Stimulated activated CD4-positive, alpha-beta T cell treated with anti-CD3 and anti-CD28 coated beads, TNF-alpha, amount 100 ng/mL, for 4 hours (primary cell): ENCODE measurements at places on chromosomes 6 and 20.

DNA sequence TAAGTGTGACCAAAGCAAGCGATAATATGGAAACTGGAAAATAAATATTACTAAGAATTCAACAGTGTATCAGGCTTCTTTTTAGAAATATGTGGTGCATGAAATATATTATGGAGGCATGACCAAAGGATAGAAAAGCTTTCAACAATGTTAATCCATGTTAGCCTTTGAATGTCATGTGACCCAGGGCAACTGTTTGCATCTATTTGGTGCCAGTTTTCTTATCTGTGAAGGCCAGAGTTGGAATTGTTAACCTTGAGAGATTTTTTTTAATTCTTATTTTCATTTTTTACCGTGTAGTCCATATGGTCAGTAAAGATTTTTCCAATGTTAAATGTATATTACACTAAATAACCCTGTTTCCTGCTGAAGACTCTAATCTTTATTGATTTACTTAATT is 411.1 kb downstream of the BCKDHB start:
- DNase-seq = no peak

- no peak for DNase-seq
Observed at GRCh38 chr20:52432740-52433139, 241.2 kb upstream of the ZFP64 start.

DNA sequence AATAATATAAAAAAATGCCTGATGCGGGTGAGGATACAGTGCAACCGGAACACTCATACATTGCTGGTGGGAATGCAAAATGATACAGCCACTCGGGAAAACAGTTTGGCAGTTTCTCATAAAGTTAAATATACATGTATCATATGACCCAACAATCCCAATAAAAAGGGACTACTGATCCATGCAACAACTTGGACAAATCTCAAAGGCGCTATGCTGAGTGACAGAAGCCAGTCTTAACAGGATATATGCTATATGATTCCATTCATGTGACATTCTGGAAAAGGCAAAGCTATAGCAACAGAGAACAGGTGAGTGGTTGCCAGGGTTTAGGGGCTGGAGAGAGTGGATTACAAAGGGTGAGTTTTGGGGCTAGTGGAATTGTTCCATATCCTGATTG is 170.2 kb upstream of the MLN start:
- no peak for DNase-seq

DNA sequence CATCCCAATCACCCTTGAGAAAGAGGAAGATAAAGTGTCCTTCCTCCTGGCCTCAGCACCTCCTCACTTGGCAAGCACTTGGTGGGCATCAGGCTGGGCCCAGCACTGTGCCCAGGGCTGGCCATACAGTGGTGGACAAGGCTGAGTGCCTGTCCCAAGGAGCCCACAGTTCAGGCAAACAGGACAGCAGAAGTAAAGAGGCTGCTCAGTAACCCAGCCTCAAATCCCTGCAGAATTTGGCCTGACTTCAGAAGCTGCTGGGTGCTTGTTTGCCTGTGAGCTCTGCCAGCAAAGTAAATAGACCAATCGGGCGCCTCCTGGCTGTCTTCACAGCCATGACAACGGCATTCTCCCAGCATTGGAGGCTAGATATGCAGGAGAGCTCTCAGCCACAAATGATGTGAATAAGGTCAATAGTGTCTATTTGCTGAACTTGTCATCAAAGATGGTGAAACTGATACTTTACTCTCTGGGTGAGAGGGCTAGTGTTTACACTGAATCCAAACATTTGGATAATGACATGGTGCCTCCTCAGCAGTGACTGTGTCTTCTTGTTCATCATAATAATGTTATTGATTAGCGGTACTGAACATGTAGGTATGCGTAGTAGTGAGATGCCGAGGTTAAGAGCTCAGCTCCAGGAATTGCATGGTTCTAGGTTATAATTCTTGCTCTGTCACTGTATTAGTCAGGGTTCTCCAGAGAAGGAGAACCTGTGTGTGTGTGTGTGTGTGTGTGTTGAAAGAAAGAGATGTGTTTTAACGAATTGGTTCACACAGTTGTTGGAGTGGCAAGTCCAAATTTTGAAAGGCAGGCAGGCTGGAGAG is 36.9 kb upstream of the FANCE start:
- DNase-seq = peak; percentile 9

GRCh38 chr20:37329481-37330165 is 16.3 kb upstream of the SRC start:
- no peak for DNase-seq

DNA sequence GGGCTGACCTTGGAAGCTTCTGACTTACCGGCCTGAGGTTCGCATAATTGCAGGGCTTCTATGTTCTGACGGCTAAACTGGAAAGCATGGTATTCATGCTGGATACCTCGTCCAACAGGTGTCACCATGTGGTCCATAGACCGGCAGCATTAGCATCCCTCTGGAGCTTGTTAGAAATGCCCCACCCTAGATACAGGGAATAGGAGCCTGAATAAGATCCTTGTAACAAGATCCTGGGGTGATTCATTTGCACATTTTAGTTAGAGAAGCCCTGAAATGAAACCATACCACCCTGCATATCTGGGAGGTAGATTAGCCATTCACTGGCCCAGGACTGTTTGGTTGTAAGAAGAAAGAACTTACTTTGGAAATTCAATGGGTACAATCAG is 77.7 kb downstream of the TMEM170B start:
- DNase-seq = no peak
